Liver (tissue), 10 donors: ENCODE measurements at places on chromosomes 16 and 17. TPM values are rescaled to one million over a fixed set of nuclear protein-coding genes. Genes with fewer than 3 reads are reported as not detected.
A peak's percentile ranks its signal among the peaks of the same experiment; 100 is the strongest.

DNA sequence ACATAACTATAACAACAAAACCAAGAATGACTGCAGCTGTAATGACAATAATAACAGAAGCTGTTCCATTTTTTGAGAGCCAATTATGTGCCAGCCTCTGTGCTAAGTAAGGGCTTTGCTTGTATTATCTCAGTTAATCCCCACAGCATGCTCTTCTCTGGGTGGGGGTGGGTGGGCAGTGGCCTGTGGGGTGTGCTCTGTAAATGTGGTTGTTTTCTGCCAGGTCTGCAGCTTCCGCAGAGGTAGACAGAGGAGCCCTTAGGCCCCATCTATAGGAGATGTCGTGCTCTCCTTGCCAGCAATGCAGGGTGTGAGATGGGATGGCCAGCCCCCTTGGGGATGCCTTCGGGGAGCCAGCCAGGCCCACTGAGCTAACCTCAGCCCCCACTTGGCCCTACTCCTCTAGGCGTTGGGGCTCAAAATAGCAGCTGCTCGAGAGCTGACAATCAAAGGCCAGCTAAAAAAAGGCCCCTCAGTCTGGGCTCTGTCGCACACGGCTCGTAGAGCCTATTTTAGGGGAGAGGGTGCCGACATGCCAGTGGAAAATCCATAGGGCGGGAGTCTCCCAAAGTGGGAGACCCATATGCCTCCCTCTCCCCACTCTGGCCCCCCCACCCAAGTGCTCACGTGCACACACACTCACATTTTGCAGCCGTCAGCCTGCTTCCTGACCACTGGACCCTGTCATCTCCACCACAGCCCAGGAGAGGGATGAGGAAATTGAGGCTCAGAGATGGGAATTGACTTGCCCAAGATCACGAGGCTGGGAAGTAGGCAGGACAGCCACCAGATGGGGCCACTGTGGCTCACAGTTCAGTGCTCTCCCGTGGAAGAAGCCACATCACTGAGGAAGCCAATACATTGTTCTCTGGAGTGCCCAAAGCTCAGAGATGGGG lies 15.8 kb downstream of the CDH16 start:
- no peak overlapping the region for H3K27ac ChIP-seq
- no peak overlapping the region for H3K4me3 ChIP-seq
- no peaks in the 10 kb centered on the region for H3K36me3 ChIP-seq

DNA sequence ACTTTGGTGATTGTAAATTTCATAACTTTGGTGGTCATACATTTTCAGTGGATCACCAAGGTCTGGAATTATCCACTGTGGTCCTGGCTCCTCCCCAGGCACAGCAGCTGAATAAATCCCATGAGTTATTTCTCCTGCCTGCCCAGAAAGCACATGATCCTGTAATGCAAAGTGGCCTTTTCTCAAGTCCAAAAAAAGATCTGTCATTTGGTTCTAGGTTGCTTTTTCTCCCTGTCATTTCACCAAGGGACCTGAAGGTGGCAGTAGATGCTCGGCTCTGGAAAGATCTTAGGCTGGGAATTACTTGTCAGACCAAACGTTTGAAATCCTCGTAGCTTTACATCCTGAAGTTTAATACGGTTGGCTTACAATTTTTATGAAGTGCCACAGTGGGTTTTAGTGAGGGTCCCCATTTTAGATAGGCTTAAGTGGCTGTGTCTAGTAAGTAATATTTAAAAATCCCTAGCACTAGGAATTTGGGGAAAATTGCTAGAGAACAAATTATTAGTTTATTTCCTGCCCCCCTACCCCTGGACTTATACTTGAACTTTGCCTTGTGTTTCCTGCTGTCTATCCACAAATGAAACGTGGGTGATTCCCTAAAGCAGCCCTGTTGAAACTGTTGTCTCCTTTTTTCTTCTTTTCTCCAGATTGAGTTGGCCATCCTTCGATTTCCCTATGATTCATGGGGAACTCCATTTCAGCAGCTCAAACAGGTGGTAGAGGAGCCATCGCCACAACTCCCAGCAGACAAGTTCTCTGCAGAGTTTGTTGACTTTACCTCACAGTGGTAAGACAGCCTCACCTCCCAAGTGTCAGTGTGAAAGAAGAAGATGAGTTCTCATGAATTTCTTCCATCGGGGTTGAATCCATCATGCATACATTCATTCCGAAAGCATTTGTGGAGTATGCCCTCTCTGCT lies 111.7 kb downstream of the MAP2K6 start:
- no peaks in the 10 kb centered on the region for H3K27me3 ChIP-seq
- no peak overlapping the region for H3K4me3 ChIP-seq
- no peak for DNase-seq
- no peaks in the 10 kb centered on the region for H3K4me1 ChIP-seq
- H3K36me3 ChIP-seq: peaks cover 20% of the 10 kb centered on the region

GRCh38 chr16:69187446-69188235 lies 677 bp downstream of the SNTB2 start:
- H3K27ac ChIP-seq: peak overlapping the region; percentile 82
- DNase-seq: peak; percentile 51
- H3K4me1 ChIP-seq: no peaks in the 10 kb centered on the region

RGS11 gene
- not detected for total RNA-seq

DNA sequence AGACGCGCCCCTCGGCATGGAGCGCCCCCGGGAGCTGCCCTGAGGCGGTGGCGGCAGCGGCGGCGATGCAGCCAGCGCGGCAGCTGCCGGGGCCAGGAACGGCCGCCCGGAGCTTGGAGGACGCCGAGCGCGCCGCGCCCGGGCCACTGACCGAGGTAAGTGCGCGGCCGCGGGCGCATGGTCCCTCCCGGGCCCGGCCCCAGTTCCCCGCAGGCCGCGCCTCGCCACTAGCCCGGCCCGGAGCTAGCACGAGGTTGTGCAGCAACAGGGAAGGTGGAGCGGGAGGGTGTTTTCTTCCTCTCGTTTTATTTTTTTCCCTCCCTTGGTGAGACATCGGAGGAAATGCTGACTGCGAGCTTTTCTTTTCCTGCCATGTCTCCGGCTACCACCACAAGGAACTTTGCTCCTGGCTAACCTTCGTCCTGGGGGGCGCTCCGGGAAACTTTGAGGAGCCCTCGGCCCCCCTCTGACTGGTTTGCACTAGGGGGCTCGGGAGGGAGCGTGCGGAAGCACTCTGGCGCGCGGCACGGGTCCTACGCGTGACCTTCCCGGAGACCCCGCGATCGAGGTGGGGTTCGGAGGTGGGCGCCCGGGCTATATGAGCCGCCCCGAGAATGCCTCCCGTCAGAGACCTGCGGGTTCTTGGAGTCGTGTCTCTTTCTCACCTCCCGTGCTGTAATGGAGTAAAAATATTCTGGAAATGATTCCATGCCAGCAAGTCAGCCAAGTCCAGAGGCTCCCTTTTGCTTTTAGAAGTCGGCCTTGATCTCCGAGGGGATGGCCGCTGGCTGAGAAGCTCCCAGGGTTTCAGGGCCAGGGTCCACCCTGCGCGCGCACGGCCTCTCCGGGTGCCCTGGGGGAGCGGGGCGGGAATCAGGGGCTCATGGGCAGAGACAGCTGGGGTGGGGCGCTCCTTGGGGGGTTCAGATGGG lies 868 bp downstream of the KCNJ12 start:
- no peaks in the 10 kb centered on the region for H3K36me3 ChIP-seq
- H3K27ac ChIP-seq: no peak overlapping the region
- H3K27me3 ChIP-seq: peaks cover 4% of the 10 kb centered on the region
- H3K4me1 ChIP-seq: peaks cover 17% of the 10 kb centered on the region

DNA sequence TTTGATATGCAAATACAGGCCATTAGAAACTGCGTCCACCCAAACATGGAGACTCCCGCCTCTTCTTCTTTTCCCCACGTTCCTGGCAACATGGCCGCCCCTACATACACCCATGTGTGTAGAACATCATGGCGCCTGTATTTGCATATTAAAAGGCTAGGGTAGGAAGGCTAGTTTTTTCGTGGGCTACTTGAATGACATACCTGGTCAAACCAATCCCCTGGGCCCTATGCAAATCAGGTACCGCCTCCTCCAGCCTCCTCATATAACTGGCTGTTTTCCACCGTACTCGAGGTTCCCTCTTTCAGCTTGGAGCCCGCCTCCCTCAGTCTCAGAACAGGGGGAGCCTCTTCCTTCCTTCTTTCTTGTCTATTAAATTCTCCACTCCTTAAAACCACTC lies 840 bp upstream of the CD300LB start:
- H3K27me3 ChIP-seq: no peaks in the 10 kb centered on the region
- peak overlapping the region; percentile 17 for H3K27ac ChIP-seq

DNA sequence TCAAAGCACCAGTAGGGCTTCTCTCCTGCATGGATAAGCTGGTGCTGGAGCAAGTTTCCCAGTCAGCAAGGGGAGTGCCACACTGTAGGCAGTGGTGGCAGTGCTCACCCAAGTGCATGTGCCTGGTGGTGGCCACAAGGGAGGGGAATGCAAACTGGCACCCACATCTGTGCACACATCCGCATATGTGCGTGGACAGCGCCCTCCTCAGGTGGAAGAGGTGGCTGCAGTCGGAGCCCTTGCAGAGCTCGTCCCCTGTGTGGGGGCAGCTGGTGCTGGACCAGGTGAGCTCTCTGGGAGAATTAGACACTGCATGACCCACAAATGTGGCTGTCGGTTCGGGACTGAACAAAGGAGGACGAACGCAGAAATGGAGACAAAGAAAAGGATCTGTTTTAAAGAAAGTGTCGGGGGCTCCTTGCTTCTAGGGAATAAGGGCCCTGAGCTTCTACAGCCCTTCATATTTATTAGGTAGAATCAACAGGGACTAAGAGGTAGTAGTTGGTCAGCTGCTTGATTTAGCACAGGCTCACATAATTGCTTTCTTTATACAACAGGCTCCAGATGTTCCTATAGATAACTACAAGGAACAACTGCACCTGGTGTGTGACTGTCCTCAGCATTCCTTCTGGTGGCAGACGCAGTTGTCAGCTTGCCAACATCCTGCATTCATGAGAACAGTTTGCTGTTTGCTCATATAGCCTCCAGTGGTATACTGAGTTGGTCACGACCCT lies 5.3 kb upstream of the ZNF689 start:
- no peaks in the 10 kb centered on the region for H3K36me3 ChIP-seq
- no peak overlapping the region for H3K4me3 ChIP-seq
- H3K4me1 ChIP-seq: no peaks in the 10 kb centered on the region
- H3K27me3 ChIP-seq: no peaks in the 10 kb centered on the region
- peak; percentile 64 for DNase-seq

GRCh38 chr16:29304251-29304650 lies 102.3 kb downstream of the NPIPB11 start:
- no peaks in the 10 kb centered on the region for H3K27me3 ChIP-seq
- H3K4me3 ChIP-seq: no peak overlapping the region
- DNase-seq: no peak
- H3K36me3 ChIP-seq: peaks cover 22% of the 10 kb centered on the region

DNA sequence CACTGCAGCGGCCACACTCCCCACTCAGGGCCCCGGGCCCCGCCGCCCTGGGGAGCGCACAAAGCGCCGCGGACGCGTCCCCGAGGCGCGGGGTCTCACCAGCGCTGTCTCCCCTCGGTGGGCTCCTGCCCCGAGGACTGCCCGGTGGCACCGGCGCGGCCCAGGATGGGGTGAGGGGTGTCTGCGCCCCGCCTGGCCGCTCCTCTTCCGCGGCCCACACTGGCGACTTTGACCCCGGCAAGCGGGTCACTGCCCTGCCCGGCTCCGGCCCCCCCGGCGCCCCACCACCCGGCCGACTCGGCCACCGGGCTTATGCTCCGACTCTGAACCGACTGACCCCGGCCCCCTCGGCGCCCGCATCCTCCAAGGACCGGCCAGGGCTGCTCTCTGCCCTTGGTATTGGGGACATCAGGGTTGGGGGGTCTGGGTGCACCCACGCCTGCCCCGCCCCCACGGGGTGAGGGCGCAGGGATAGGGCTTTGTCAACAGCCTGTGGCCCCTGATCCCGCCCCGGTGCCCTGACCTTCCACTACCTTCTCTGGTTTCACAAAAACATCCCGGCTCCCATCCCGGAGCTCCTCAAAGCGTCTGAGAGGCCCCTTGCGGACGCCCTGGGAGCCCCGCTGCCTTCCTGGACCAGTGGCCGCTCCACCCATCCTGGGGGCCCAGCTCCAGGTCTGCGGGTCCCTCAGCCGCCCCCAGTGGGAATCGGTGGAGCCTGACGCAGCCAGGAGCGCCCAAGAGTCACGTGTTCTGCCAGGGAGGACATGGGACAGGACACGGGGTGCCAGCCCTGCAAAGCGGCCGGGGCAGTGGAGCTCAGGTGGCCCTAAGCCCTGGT lies 829 bp downstream of the GCGR start:
- no peaks in the 10 kb centered on the region for H3K27me3 ChIP-seq
- H3K4me1 ChIP-seq: peaks cover 26% of the 10 kb centered on the region
- no peak for DNase-seq
- peaks cover 3% of the 10 kb centered on the region for H3K36me3 ChIP-seq

- H3K27ac ChIP-seq: no peak overlapping the region
- H3K36me3 ChIP-seq: peaks cover 2% of the 10 kb centered on the region
- no peak for DNase-seq
Measured at GRCh38 chr17:80703142-80703478, 158.5 kb downstream of the RPTOR start.
